Breast epithelium (tissue), 4 donors: ENCODE measurements at places on chromosomes 4 and X.

- DNase-seq: no peak
Observed at GRCh38 chr4:149112109-149112508, 669.9 kb upstream of the NR3C2 start.

GRCh38 chr4:128225148-128225547 is 62.5 kb downstream of the PGRMC2 start:
- DNase-seq: no peak

GRCh38 chr4:135739354-135739753 is 1537.8 kb upstream of the PABPC4L start:
- no peak for DNase-seq

- no peak for DNase-seq
Observed at GRCh38 chr4:105586638-105587328, 34.4 kb downstream of the ARHGEF38 start.

DNA sequence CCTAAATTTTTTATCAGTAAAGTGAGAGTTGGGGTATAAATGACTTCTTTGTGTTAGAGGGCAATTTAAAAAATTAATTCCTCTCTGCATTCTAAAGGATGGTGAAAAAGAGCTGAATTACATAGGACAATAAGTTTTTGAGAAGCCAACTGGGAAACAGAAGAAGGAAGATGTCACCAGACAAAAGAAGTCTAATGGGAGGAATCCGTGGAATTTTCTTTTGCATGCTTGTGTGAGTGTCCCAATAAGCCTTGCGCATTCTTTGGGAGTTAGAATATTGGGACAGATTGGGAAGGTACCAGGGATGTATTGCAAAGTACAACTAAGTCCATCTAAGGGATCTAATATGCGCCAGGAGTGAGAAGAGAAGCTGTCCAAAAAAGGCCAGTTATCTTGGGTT is 35.1 kb upstream of the NR3C2 start:
- no peak for DNase-seq

- DNase-seq: no peak
Observed at GRCh38 chr4:75995727-75996126, 5.0 kb upstream of the SDAD1 start.

DNA sequence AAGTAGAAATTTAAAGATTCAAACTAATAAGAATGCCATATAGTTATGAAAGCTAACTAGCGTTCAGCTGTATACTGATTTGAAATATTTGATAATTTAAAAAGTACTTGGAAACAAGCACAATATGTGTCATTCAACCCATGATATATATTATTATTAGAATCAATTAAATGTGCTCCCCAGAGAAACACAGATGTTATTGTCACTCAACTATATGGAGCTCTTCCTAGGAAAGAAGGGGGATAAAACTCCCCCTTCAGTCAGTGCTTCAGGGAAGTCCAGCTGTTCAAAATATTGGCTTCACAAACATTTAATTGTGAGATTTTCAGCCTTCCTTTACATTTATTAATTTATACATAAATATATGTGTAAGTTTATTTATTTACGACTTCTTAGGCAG is 135.9 kb downstream of the SLC4A4 start:
- DNase-seq: no peak

DNA sequence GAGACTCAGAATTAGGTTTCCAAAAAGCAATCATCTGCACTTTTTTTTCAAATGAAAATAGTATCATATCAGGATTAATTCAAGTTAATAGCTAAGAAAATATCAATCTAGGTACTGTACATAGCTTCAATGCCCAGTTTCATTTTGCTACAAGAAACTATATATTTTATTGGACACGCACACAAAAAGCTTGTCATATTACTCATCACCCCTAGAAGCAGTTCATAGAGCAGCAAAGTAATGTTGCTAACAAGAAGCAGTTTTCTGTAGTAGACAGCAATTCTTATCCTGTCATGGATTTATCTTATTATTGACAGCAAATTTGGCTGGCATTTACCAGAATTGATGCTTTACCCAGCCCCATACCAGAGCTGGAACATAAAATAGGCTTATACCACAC is 52.3 kb upstream of the LSM6 start:
- DNase-seq: no peak

DNA sequence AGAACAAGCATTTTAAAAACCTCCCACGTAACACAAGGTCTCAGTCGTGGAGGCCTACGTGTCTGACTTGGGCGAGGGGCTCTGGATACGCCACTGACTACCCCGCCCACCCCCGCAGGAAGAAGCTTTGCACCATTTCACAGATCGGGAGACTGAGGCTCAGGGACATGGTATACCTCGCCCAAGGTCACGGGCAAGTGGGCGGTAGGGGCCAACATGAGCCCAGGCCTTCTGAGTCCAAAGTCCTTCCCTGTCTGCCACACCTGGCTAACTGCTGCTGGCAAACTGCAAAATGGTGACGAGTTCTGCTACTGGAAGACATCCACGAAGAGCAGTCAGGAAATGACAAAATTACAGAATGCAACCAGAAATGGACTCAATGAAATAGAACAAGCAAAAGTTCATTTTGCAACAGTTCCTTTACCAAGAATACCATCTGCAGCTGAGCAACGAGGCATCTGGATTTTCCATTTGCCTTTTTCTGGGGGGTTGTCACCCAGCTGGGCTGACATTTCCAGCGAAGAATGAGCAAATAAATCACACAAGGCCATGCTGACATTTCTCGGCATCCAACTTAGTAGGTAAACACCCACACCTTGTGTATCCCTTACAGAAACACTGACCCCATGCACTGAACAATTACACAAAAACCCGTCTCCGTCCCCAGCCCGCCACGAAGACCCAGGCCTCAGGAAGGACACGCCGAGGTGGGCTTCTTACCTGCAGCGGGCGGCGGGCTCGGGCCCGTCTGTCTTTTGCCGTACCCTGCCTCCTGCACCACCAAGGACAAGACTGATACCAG is 70.2 kb upstream of the AFAP1 start:
- no peak for DNase-seq
